ENCODE measurements at places on chromosomes 12 and 14.
A peak's percentile ranks its signal among the peaks of the same experiment; 100 is the strongest.

DNA sequence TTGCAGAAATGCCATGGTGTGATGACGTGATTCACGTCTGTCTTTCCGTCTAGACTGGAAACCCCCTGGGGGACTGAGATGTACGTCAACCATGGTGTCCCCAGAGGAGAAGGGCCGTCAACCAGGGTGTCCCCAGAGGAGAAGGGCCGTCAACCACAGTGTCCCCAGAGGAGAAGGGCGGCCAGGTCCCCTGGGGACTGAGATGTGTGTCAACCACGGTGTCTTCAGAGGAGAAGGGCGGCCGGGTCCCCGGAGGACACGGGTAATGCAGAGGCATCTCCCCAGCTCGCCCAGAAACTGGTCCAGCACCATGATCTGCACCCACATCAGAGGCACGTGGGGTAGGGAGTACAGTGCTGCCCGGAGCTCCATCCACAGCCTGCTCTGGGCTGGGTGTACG, 30.6 kb upstream of the GALNT9 start:
- DNase-seq, result no peak

DNA sequence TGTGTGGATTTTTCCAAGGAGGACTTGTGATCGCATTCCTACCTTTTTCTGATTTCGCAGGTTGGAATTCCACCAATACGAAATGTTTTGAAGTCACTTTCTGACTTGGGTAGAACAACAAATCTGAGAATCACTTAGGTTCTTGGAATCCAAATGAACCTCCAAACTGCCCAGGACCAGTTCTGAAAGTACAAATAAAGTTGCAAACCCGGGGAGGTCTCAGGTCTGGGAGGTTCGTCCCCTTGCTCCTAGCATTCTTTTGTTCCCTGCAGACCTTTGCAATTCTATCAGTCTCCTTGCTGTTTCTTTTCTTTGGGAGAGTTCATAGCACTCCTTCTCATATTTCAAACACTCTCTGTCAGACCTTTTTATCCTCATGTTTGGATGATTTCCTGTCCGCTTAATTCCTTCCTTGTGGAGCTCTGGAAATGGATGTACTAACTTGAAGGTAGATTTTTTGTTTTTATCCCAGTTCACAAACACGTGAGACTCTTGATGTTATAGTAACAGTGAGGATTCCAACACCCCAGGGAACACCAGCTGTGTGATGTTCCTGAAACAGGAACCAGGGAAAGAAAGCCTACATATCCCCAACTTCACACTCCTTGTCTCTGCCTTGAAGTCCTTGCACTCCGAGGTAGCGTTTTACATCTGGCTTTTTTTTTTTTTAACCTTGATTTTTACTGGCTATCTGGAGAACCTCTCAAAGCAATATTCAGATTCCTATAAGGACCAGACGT, 70.6 kb downstream of the TMEM132C start:
- no peak for DNase-seq

- peak; percentile 44 for DNase-seq
These were observed 15.6 kb downstream of the ACVRL1 start for GRCh38 chr12:51922762-51923505.

GRCh38 chr12:68835333-68835908, 27.4 kb downstream of the MDM2 start:
- no peak for DNase-seq

DNA sequence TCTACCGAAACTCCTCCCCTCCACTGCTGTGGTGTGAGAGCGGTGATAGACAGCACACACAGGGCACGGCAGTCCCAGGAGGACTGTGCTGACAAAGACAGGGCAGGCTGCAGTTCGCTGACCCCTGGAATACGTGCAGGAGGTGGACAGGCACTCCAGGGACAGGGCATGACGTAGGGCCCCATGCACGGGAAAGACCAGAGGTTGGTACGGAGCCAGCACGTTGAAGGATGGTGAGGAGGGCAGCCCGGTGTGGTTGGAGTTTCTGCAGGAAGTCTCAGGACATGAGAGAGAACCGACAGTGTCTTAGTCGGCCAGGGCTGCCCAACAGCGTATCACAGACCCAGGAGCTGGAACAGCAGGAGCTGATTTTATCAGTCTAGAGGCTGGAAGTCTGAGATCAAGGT, 254.2 kb upstream of the FKBP4 start:
- DNase-seq, result no peak

DNA sequence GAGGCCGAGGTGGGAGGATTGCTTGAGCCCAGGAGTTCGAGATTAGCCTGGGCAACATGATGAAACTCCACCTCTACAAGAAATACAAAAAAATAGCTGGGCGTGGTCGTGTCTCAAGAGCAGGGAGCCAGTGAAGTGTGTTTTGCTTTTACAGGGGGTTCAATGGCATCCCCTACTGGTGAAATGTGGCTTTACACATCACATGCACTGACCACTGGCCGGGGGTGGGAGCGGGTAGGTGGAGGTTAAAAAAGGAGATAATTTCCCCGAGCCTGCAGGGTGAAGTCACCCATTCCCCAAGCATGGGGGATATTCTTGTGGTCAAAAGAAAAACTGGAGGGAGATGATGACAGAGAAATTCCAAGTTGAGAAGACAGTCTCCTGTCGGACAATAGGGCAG, 63.6 kb upstream of the PWP1 start:
- no peak for DNase-seq

DNA sequence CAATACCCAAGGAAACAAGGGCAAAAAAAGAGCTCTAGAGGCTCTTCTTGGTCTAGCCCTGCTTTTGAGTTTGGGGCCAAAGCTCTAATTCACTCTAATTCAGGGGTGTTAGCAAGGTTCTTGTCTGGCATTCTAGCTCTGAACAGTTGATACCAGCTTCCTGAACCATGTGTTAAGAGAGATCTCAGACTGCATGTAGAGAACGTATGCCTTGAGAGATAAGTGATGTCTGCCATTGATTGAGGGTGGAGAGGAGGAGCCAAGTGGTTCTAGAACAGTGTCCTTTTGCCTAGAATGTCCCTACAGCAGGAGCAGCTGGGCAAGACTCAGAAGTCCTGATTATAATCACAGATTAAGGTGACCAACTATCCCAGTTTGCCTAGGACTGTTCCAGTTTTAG, 18.2 kb upstream of the POC1B start:
- DNase-seq, result no peak

GRCh38 chr12:63958876-63959580, 114.5 kb downstream of the SRGAP1 start:
- DNase-seq, result no peak

DNA sequence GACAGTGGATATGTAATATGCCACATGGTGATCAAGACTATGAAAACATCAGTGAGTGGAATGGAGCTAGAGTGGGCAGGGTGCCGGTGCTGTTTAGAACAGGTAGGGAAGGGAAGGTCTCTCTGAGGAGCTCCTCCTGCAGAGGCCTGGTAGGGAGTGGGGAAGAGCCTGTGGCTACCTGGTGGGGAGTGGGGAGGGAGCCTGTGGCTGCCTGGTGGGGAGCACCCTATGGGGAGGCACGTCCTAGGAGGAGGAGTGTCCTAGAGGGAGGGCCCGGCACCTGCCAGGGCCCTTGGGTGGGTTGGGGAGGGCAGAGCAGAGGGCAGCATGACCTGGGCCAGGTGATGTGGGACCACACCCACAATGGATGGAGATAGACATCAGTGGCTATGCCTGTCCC, 122.6 kb downstream of the ADGRD1 start:
- DNase-seq, result no peak

GRCh38 chr12:91857813-91858542, 287.7 kb downstream of the BTG1 start:
- no peak for DNase-seq

- no peak for DNase-seq
These were observed 479.4 kb downstream of the VRK1 start for GRCh38 chr14:97276573-97276972.

GRCh38 chr14:77125281-77125801, 16.2 kb downstream of the ZDHHC22 start:
- DNase-seq, result no peak

GRCh38 chr12:68452078-68452715, 120.0 kb upstream of the MDM1 start:
- no peak for DNase-seq

DNA sequence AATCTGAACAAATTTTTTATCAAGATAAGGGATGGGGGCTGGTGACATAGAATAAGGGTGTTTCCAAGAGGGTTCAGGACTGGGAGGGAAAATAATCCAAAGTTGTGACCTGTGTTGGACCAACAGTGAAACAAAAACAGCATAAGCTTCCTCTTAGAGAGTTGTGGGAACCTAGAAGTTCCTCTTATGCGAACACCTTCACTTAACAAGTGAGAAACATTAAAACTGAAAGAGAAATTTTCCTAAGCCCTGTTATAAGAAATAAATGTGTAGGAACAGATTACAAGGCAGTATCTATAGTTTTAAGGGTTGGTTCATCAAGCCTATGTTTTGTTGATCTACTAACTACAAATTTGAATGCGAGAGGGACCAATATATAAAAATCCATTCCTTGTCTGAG, 58.4 kb downstream of the LLPH start:
- DNase-seq, result no peak

DNA sequence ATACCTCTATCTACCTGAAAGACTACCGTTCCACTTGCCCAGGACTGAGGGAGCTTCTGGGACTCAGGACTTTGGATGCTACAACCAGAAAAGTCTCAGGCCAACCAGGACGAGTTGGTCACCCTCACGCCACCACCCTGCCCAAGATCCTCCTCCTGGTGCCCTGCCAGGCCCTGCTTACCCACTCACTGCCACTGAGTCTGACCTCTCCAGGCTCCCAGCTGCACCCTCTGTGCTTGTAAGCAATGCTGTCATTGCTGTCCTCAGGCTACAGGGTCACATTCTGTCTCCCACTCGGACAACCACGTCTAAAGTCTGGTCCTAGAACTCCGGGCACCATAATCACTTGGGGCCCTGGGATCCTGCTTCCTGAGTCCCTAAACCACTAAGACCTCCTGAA, 9.2 kb downstream of the TTC7B start:
- no peak for DNase-seq

- no peak for DNase-seq
These were observed 45.5 kb upstream of the SELPLG start for GRCh38 chr12:108679106-108679681.

DNA sequence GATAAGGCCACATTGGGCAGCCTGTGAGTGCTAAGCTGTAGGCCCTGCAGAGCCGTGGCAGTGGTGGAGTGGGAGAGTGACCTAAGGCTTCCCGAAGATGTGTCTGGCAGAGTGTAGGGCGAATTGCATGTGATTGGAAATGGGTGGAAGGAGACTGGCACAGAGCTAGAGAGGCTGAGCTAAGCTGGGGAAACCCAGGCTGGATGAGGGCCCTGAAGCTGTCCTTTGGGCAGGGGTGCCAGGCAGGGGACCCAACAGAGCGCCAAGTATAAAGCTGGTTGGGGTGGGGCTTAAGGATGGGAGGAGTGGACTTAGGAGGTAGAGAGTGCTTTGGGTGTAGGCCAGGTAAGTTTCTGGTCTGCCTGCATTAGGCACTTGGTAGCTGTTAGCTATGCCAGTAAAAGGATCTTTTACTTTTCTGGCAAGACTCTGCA, 47.9 kb downstream of the WDR20 start:
- no peak for DNase-seq

DNA sequence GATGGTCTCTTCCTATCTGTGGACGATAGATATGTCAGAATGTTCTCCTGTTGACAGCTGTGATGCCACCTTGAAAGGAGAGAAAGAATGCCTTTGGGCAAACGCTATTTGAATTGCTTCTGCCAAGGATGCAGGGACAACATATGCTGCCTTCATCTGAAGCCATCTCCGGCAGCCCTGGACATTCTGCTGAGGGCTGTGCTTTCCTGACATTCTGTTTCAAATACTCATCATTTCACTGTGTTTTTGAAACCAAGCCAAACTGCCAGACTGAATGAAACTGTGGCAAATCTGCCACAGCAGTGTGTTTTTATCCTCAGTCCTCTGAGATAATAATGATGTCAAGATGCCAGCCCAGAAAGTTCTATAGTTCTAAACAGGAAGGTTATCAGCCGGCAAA, 85.8 kb upstream of the BCAT1 start:
- no peak for DNase-seq

DNA sequence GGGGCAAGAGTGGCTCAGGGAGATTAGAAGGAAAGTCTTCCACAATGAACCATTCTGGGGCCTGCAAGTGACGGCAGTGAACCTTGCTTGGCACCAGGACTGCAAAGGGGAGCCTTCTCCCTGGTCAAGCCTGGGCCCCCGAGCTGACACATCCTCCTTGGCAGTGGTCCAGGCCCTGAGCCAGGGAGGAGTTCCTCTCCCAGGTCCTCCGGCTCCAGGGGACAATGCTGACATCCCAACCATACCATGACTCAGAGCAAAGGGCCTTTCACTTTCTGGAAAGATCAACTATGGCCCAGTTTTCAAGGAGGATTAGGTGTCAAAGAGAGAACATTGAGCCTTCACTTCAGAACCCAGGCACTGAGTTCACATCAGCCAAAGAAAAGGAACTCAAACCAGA, 756.5 kb upstream of the TBX3 start:
- DNase-seq, result peak; percentile 10

GRCh38 chr14:102140750-102141145, 1.1 kb downstream of the WDR20 start:
- no peak for DNase-seq

DNA sequence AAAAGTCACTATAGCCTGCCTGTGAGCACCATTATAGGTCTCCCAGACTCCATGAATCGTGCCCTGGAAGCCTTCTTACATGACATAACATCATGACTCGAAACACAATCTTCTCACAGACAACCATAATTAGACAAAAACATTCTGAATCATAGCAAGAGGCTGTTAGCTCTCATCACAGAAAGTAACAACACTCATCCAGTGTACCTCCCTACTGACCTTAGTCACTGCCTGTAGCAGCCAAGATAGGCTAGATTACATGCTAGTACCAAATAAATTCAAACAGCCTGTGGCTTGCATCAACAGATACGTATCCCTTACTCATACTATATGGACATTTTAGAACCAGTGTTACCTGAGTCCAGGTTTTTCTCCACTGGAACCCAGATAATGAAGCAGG, 663.8 kb upstream of the FOXG1 start:
- DNase-seq, result no peak

GRCh38 chr12:121391619-121392324, 8.1 kb upstream of the RNF34 start:
- DNase-seq, result peak; percentile 30

- DNase-seq, result no peak
These were observed 22.6 kb downstream of the TMEM253 start for GRCh38 chr14:21123429-21123828.

- peak; percentile 85 for DNase-seq
These were observed 7.1 kb upstream of the MRPL52 start for GRCh38 chr14:22822571-22823098.

DNA sequence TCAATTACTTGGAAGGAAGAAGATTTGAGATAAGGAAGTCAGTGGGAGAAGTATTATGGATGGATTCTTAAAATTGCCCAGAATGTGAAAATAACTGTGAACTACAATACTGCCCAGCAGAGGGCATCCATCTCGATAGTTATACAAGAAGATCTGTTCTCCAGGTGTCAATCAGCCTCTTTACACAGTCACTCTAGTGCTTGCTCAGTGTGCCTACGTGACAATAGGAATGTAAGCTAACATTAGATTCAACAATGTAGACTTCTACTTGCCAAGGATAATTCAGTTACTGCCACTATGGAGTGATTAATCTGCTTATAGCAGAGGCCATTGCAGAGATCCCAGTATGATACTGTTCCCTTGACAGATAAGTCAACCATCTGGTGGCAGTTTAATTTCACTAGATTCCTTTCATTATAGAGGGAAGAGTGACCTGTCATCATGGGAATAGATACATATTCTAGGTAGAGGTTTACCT, 10.6 kb upstream of the MAP4K5 start:
- DNase-seq, result no peak

- no peak for DNase-seq
These were observed 20.4 kb downstream of the TTC9 start for GRCh38 chr14:70662080-70662479.

- no peak for DNase-seq
These were observed 128.6 kb upstream of the CRY1 start for GRCh38 chr12:107221913-107222312.

GRCh38 chr12:64431791-64432190, 20.1 kb upstream of the TBK1 start:
- no peak for DNase-seq
